Activated naive CD4-positive, alpha-beta T cell (primary cell): ENCODE measurements at places on chromosomes 7 and 10.

DNA sequence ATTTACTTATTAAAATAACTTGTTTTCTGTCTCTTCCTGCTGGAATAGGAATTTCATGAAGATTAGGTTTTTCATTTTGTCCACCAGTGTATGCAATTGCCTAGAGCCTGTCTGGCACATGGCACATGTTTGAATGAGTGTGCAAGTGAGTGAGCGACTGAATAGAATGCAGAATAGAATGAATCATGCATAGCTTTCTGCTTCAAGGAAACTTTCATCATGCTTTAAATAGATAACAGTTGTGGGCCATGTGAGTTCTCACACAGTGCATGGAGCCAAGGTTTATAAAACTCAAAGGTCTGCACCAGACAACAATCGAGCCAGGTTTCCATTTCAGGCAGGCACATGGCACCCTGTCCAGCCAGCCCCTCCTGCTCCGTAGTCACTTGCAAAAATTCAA lies 74.2 kb upstream of the HECW1 start:
- no peak for DNase-seq

- no peak for DNase-seq
These were observed 42.3 kb upstream of the HSPA12A start for GRCh38 chr10:116784651-116785050.

- no peak for DNase-seq
These were observed 23.4 kb upstream of the LIPA start for GRCh38 chr10:89274928-89275327.

DNA sequence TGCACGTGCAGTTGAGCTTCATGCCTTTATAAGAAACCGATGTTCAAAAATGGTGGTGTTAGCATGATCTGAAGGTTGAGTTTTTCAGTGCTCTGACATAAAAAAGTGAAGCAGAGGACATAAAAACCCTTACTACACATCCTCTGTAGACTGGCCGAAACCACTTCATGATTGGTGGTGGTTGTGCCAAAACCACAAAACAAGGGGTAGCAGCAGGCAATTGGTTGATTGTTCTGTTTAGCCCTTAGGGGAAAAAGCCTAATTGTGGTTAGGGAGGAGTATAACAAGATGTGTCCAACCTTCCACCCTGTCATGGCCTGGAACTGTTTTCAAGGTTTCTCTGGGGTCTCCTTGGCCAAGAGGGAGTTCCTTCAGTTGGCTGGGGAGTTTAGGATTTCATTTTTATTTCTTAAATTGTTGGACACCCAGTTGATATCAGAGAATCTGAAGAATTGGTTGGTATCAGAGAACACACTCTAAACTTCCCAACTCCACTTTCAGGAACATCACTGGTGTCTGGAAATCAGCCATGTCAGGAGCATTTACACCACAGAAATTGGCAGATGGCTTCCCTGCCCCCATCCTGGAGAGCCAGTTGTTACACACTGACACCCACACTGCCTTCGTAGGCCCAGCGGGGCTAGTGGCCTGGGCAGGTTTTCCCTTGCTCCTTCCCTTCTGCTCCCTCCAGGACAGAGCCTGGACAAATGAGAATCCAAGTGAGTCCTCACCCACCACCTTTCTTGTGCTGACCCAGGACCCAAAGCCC lies 18.8 kb downstream of the MRPS24 start:
- DNase-seq: no peak

- DNase-seq: no peak
These were observed 47.5 kb upstream of the DMBT1 start for GRCh38 chr10:122513053-122513452.

DNA sequence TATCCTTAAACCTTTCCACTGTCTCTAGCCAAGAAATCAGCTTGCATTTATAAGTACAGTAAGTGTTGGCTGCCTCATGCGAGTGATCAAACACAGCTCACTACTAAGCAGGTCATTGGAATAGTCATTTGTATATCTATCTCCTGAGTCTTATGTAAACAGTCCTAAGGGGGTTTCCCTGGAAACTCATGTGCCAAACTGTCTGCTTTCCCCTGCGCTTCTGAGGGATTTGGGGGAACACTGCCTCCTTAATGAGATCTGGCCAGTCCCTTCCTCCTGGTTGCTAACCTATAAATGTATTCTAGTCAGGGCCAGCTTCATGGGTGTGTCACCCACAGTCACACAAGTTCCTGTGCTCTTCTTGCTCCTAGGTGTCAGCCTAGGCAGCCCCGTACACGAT lies 133.1 kb downstream of the CD36 start:
- DNase-seq: no peak

- no peak for DNase-seq
These were observed 58.6 kb downstream of the AUTS2 start for GRCh38 chr7:69656890-69657289.

DNA sequence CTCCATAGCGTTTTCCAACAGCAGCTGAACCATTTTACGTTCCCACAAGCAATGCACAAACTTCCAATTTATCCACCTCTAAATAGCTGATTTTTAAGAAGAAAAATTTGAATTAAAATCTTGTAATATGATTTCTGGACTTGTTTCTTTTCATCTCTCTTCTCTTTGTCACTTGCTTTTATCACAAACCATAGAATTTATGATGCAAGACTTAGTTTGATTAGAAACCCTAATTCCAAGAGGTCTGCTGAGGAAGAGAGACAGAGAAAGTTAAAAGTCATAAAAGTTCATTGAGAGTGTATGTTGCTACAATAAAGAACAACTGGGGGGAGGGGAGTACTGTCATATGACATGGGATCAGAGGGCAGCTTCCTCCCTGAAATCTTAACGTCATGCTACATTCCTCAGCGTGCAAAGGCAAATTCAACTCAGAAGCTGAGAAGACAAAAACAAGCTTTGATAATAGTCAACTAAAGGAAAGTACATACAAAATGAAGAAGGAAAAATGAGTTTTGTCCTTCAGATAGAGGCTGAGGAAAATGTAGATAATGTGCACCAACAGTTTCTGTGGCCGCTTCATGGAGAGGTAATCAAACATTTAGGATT lies 18.4 kb upstream of the CUBN start:
- no peak for DNase-seq

- DNase-seq: peak; percentile 59
These were observed 1.5 kb downstream of the STX1A start for GRCh38 chr7:73717991-73718405.

DNA sequence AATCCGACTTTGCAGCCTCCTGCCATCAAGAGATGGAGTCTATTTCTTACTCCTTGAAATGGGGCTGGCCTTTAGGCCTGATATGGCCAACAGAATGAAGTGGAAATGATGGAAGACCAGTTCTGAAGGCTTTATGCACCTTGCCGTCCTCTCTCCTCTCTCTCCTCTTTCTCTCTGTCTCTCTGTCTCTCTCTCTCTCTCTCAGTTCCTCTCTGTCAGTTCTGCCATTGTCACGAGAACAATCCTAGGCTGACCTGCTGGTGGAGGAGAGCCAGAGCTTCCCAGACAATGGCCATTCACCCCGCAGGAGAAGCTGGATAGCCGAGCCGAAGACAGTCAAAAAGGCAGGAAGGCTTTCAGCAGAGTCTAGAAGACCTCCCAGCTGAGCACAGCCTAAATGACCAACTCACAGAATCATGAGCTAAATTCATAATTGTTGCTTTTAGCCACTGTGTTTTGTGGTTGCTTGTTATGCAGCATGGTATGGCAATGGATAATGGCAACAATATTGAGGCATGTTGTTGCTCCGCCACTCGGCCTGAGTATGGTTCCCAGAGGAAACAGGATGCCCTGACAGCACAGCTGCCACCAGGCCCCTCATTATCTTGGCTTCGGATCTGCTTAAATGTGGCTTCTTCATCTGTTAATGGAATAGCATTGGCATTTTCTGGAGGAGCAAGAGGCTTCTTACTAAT lies 35.5 kb downstream of the FRMPD2 start:
- DNase-seq: no peak

DNA sequence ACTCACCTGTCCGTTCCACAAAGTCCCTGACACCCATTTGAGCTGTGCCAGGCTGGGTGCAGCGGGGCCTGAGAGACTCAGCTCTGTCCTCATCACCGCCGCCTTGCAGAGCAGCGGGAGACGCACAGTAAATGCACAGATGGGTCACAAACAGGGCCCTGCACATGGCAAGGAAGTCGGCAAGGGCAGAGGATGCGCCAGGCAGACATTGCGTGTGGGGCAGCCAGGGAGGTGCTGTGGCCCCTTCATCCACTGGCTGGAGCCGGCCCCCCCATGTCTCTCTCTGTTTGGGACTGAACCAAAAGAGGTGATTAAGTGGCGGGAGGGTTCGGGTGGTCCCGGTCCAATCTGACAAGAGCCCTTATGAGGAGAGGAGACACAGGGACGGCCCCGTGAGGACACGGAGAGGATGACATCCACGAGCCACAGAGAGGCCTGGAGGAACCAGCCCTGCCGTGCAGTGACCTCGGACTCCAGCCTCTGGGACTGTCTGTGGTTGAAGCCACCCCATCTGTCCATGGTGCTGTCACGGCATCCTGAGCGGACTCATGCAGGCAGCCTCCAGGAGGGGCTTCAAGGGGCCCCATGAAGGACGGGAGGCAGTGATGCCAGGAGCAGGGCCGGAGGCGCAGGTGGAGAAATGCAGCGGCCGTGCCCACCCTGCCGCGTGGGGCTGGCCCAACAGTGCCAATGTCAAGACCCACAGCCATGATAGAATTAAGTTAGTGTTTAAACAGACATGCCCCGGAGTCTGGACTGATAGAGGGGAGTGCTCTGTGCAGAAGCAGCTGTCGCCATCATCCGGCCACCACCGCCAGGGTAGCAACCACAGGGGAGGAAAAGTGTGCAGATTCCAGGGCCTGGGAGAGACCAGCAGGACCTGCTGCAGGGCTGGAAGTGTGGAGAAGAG lies 28.4 kb upstream of the FOXL3 start:
- DNase-seq: no peak

- no peak for DNase-seq
These were observed 7.0 kb downstream of the EBF3 start for GRCh38 chr10:129956876-129957673.

DNA sequence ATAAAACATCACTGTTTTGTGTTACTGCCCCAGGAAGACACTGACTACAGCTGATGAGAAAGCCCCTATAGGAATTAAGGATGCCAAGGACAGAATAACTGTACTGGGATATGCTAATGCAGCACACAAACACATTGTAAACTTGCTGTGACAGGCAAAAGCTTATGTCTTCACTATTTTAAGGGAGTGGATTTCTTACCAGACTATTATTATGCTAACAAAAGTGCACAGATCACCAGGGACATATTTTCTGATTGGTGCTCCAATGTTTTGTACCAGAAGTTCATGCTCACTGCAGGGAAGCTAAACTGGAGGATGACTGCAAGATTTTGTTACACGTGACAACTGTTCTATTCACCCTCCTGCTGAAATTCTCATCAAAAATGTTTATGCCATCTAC lies 48.1 kb upstream of the PTPN12 start:
- no peak for DNase-seq

GRCh38 chr10:46250898-46251856 lies 35.6 kb upstream of the ANTXRL start:
- no peak for DNase-seq

GRCh38 chr7:99005776-99006175 lies 127.4 kb downstream of the TRRAP start:
- DNase-seq: no peak

DNA sequence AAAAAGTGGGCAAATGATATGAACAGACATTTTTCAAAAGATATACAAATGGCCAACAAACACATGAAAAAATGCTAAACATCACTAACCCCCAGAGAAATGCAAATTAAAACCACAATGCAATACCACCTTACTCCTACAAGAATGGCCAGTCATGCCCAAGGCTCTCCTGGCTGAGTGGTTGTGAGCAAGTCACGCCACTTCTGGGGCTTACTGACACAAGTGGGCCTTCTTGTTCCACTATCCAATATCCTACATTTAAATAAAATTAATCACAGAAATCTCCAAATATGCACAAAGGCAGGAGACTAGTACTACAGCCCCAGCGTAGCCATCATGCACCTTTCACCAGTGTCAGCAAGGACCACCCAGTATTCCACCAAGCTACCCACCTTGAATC lies 181.9 kb downstream of the TNS3 start:
- no peak for DNase-seq

DNA sequence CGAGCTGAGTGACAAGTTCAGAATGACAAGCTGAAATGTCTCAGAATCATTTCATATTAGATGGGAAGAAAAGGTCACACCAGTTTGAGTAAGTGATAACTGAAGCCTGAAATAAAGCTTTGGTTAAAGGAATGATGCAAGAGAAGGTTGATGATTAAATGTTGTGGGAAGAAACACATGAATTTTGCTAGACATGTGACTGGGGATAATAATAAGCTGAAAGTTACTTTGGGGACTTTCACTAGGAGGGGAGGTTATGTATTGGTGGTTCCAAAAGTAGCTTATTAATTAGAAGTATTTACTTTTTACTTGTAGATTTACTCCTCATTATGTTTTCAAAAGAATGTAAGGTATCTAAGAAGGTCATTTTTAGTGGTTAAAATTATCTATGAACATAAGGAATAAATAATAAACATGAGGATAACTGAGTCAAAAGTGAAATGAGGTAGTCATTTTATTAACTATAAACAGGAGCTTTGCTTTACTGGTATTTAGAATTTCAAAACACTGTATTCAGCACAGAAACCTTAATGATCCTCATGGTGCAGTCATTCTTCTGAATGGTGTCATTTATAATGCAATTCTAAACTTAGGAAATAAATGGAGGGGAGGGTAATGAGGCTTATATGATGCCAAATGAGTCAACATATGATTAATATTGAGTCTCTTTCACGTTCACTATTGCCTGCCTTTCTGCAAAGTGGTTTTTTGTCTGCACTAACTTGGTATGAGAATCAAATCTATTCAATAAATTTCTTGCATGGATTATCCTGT lies 63.7 kb downstream of the PRKG1 start:
- DNase-seq: no peak

DNA sequence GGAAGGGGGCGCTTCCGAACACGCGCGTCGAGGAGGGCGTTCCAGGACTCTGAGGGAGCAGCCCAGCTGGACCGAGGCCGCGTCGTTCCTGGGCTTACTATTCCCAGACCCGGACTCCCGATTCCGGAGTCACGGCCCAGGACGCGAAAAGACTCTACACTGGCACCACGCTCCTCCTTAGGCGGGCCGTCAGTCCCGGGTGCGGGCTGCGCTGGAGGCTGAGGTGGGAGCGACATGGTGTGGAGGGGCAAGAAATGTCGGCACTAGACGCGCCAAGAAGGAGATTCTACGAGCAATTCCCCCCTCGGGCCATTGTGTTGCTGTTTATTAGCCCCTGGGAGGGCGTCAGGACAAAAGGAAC lies 584 bp upstream of the RUNDC3B start:
- no peak for DNase-seq

DNA sequence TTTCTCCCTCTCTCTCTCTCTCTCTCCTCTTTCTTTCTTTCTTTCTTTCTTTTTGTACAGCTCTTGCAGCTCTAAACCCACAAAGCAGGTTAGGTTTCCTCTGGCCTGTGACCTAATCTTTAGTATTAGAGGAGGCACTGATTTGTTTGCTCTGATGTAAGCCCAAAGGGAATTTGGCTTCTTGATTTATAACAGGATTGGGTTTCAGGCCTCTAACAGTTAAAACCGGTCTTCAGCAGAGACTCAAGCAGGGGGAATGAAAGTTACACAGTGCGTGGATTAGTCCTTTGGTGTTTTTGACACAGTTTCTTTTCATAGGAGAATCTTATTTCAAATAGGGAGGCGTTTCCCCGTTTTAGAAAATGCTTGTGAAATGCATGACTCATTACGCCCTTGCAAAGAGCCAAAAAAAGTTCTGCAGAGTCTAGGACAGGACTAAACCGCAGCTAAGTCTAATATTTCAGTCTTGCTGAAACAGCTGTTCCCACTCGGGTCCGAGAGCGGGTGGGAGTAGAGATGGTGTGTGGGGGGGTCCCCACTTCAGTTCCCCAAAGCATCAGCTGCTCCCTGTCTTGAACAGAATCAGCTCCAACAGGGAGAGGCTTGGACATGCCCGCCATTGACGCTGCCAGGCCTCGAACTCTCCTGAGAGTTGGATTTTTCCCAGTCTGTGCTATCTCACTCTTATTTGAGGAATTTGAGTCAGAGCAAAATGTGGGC lies 296.5 kb upstream of the PITRM1 start:
- no peak for DNase-seq
